ENCODE measurements at places on chromosomes 12 and 14.

DNA sequence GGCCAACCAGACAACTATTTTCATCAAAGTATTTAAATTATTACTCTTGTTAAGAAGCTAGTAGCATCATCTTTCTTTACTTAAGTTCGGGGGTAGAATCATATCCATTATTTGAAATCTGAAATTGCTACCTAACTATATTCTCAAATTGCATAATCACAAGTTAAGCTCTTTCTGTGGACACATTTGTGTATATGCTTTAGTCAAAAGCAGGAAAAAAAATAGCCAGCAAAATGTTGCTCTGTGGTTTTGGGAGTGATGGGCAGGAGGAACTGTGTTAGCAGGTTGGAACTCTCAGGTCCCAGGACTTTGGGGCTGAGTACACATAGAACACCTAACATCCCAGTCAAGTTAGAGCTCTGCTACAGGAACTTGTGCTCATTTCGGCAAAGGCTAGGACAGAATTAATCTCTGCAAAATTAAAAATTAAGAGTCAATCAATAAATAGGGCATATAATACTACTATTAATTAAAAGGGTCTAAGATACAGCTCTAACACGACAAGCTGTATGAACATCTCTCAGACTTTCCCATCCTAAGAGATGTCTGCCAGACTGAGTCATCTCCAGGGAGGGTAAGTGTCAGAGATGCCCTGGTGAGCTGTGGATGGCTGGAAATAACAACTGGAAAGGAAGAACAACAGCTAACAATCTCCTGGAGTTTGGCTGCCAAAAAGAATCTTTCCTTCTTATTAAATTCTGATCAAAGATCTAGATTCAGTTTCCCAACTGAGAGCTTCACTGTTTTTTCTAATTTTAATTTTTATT is 203.5 kb upstream of the GZMB start:
- no peak for DNase-seq

- DNase-seq, result peak; percentile 1
Measured at GRCh38 chr12:20696181-20696905, 1.2 kb downstream of the SLCO1C1 start.

DNA sequence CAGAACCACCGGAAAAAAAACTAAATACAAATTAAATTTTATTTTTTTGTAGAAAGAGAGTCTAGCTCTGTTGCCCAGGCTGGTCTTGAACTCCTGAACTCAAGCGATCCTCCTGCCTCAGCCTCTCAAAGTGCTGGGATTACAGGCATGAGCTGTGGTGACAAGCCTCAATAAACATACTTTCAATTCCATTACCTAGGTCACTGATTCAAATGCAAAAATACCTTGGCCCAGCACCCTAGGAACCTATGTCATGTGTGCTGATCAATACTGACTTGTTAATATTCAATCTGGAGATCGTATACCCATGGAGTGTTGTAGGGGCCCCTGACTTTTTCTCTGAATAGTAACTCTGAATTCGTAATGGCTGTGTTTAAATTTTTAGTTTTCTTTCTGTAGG is 7.1 kb upstream of the TMEM30B start:
- DNase-seq, result no peak

- no peak for DNase-seq
Measured at GRCh38 chr14:67679006-67679405, 4.6 kb upstream of the VTI1B start.

DNA sequence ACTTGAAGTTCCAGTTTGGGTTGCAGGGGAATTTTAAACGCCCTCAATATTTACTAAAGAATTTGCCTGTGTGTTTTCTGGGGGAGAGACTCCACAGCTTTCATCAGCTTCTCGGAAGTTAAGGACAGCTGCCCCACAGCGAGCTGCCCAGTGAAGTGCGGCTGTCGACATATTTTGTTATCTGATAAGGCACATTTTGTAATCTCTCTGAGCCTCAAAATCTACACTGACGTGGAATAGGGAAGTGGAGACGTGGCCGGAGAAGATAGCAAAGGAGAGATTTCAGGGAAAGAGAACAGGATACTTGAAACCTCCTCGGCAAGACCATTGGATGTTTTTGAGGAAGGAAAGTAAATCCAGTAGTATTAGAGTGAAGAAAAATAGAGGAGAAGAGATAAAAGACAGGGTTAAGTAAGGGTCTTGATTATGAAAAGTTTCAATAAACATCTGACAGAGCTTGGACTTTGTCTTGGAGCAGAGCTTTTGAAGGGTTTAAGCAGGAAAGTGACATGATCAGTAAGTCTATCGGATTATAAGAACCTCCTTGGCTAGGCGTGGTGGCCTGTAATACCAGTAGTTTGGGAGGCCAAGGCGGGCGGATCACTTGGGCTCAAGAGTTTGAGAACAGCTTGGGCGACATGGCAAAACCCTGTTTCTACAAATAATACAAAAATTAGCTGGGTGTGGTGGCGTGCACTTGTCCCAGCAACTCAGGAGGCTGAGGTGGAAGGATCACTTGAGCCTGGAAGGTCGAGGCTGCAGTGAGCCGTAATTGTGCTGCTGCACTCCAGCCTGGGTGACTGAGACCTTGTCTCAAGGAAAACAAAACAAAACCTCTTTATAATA is 1.1 kb downstream of the POLR3B start:
- no peak for DNase-seq

- DNase-seq, result no peak
Measured at GRCh38 chr12:105960319-105961083, 178.3 kb downstream of the NUAK1 start.

- peak; percentile 41 for DNase-seq
Measured at GRCh38 chr12:57726151-57726883, 12.2 kb downstream of the AGAP2 start.

DNA sequence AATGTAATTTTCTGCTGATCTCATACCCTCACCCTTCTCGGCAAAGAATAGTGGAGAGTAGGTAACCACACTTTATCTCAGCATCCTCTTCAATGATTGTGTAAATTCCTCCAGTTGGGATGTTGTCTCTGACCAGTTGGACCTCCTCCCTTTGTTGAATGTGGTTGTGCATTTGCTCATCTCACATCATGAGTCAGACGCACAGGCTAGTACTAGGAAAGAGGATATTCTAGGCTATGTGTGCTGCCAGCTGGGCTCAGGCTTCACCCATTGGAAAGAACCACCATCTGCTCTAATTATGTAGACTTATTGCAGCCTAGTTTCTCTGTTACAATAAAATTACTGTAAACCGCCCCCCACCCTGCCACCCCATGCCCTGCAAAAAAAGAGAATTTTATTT is 90.3 kb downstream of the LMO3 start:
- DNase-seq, result no peak

DNA sequence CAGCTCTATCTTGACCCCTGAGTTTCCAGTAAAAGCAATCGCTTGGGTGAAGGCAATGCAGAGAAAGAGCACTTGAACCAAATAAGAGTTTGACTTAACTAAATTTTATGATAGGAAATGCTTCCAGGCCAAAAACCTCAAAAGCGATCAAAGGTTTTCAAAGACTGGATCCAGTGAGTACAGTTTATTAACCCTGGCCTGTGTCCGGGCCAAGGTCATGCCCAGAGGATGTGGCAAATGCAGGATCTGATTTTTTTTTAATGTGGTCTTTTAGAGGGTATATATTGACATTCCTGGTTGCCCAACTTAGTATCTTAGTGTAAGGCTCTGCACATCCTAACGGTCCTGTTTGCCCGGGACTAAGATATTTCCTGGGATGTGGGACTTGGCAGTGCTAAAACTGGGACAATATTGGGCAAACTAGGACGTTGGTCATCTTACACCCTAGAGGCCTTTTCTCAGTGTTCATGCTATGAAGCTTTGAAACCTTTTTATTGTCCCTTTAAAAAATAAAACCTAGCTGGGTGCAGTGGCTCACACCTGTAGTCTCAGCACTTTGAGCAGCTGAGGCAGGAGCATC is 40.1 kb upstream of the TMED10 start:
- no peak for DNase-seq

- no peak for DNase-seq
Measured at GRCh38 chr12:14191612-14192011, 173.9 kb upstream of the ATF7IP start.

All from hippocampal formation (tissue), 2 donors.